Central memory CD8-positive, alpha-beta T cell (primary cell): ENCODE measurements at places on chromosomes 7 and 10.

DNA sequence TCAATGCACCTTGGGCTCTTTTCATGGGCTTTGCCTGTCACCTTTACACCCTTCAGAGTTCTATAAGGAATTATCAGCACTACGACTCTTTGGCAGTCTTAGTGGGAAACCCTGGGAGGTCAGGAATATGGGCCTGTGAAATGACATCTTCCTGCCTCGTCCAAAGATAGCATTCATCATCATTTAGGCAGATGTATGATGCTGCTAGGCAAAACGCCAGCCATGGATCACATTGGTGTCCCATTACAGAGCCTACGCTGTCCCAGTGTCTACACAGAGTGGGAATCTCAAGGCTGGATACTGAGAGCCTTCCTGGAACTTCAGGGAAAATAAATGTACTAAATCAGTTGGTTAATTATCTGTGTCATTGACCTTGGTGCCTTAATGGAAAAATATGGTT, 259.4 kb upstream of the CELF2 start:
- no peak for DNase-seq

- DNase-seq, result no peak
Measured at GRCh38 chr10:18325889-18326531, 185.8 kb downstream of the CACNB2 start.

DNA sequence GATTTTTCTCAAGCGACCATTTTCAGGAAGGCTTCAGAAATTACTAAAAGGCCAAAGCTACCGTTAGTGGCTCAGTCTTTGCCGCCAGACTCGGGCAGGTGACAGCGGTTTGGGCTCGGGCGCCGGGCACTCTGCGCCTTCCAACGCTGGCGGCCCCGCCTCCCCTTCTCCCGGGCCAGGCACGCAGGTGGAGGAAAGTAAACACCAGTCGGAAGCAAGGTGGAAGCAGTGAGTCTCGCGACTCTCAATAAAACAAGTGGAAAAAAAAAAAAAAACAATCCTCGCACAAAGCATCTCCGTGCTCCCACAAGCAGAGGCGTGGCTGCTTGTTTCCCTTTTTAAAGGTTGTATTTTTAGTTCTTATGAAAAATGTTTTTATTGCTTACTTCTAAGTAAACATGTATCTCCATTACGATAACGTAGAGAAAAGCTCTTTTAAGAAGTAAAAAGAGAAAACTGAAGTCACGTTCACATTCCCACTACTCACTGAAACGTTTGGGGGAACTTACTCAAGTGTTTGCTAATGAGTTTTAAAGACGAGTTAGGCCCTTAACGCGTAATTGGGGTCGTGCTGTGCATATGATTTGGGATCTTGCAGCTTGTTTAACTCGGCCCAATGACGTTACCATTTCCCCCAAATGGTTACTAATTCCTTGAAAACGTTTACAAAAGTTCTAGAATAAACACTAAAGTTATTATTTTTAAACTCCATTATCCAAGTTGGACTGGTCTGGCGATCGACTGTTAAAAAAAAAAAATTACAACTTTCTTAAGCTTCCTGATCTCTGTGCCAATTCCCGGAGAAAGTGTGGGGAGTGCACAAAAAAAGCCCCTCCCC, 864 bp downstream of the CDCA7L start:
- no peak for DNase-seq

GRCh38 chr7:138449580-138449979, 10.5 kb upstream of the TRIM24 start:
- no peak for DNase-seq

DNA sequence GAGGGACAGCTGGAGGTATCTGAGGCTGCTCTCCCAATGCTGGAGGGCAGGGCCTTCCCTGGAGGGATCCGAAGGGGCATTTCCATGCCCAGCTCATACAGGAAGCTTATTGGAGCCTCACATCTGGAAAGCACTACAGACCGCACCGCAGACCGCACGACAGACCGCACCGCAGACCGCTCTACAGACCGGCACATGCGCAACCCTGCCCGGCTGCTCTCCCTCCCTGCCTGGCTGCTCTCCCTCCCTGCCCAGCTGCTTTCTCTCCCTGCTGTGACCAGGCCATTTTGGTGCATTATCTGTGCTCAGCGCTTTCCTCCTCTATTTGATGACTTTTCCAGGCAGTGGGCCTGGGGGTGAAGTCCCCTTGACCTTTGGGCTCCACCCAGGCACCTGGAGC, 39.6 kb upstream of the EN2 start:
- DNase-seq, result no peak

GRCh38 chr7:120521761-120522737, 249.1 kb downstream of the KCND2 start:
- DNase-seq, result no peak

- DNase-seq, result no peak
Measured at GRCh38 chr7:135205850-135206249, 5.5 kb downstream of the WDR91 start.

- DNase-seq, result no peak
Measured at GRCh38 chr10:3588346-3588745, 196.7 kb downstream of the KLF6 start.

- DNase-seq, result no peak
Measured at GRCh38 chr10:106540645-106541044, 623.9 kb downstream of the SORCS1 start.

GRCh38 chr10:12826800-12827372, 174.6 kb downstream of the CCDC3 start:
- no peak for DNase-seq

- DNase-seq, result no peak
Measured at GRCh38 chr7:135653340-135654080, 8.8 kb upstream of the STMP1 start.

GRCh38 chr10:128109707-128110106, 16.5 kb downstream of the MKI67 start:
- no peak for DNase-seq

GRCh38 chr7:45325378-45325777, 167.8 kb downstream of the RAMP3 start:
- no peak for DNase-seq

GRCh38 chr7:37341033-37341630, 107.5 kb downstream of the ELMO1 start:
- no peak for DNase-seq

DNA sequence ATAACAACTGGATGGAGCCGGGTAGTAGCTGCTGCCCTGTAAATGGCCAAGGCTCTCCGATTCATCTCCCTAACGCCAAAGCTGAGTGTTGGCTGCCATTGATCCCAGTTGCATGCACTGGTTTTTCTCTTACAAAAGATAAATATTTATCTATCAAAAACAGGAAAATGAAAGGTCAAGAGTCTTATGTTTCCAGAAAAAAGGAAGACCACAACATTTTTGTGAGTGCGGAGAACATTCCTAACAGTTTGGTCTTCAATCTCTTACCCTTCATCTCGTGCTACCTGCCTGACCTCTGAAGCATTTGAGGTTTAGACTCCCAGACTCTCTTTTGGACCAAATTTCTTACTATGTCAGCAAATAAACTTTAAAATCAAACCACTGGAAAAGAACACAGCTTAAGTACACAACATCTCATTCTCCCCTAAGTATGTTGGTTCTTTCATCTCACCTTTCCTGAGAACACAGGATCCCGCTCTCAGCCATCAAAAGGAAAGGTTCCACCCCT, 61.6 kb downstream of the SORBS1 start:
- DNase-seq, result no peak

- no peak for DNase-seq
Measured at GRCh38 chr7:103685646-103686045, 239.6 kb upstream of the SLC26A5 start.

DNA sequence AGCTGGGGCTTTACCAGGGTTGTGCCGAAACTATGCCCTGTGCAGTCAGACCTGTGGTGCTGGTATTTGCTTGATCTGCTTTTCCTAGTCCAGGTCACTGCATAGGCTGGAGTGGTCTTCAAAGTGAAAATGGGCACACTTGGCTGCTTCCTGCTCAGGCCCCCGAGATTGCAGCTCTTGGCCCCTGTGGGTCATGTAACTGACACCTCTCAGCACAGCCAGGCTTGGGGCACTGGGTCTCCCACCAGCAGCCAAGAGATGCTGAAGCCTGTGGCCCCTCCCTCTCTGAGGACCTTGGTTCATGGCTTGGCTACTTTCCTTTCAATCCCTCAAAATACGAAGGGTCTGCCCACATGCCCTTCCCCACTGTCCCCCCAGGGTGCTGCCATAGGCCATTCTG, 33.7 kb downstream of the PDIA4 start:
- no peak for DNase-seq

DNA sequence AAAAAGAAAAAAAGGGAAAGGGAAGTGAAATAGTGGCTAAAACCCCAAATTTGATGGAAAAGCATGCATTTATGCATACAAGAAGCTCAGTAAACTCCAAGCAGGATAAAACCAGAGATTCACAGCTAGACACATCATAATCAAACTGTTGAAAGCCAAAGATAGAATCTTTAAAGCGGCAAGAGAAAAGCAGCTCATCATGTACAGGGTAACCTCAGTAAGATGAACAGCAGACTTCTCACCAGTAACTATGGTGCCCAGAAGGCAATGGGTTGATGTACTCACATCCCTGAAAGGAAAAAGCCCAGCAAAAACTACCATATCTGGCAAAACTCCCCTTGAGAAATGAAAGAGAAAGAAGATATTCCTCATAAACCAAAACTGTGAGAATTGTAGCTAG, 60.4 kb downstream of the TPST1 start:
- DNase-seq, result no peak

DNA sequence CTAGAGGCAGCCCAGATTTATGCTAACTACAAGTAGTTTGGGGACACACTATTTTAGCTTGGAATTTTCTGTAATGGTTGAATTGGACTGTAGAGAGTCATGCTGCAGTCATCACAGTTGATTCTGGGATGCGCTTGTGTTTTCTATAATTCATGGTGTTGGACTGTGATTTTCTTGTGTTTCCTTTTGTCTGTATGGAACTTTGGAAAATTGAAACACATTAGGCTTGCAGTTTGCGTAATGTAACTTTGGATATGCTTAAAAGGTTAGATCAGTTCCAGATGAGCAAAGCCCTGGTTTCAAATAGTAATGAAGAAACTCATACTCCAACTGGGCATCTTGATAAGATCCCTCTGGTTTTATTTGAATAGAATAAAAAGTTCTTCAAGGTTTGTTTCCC, 502.2 kb downstream of the ARL4A start:
- no peak for DNase-seq

DNA sequence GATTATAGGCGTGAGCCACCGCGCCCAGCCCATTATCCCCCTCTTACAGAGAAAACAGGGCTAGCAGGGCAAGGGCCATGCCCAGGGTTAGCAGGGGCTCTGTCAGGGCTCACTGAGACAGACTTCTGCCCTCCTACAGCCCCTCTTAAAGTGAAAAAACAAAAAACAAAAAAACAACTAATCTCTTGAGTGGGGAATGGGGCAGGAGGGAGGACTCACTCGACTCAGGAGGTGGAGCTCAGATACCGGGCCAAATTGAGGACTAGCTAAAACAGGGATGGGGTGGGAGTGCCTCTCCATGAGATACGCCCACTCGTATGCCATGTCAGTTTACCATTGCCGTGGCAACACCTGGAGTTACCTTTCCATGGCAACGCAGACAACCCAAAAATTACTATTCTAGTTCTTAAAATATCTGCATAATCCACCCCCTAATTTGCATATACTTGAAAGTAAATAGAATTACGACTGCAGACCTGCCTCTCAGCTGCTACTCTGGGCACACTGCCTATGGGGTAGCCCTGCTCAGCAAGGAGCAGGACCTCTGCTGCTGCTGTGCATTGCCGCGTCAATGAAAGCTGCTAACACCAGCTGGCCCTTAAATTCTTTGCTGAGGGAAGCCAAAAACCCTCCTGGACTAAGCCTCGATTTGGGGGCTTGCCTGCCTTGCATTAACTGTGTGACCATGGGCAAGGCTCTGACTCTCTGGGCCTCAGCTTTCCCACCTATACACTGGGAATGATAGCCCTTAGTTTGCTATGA, 13.4 kb downstream of the SSC4D start:
- DNase-seq, result no peak

GRCh38 chr10:95861386-95861785, 46.4 kb upstream of the CC2D2B start:
- DNase-seq, result no peak

GRCh38 chr10:74925291-74925690, 98.9 kb downstream of the KAT6B start:
- DNase-seq, result no peak

GRCh38 chr7:44159824-44160630, 18.9 kb upstream of the MYL7 start:
- no peak for DNase-seq

- no peak for DNase-seq
Measured at GRCh38 chr7:33854801-33855350, 50.5 kb upstream of the BMPER start.

DNA sequence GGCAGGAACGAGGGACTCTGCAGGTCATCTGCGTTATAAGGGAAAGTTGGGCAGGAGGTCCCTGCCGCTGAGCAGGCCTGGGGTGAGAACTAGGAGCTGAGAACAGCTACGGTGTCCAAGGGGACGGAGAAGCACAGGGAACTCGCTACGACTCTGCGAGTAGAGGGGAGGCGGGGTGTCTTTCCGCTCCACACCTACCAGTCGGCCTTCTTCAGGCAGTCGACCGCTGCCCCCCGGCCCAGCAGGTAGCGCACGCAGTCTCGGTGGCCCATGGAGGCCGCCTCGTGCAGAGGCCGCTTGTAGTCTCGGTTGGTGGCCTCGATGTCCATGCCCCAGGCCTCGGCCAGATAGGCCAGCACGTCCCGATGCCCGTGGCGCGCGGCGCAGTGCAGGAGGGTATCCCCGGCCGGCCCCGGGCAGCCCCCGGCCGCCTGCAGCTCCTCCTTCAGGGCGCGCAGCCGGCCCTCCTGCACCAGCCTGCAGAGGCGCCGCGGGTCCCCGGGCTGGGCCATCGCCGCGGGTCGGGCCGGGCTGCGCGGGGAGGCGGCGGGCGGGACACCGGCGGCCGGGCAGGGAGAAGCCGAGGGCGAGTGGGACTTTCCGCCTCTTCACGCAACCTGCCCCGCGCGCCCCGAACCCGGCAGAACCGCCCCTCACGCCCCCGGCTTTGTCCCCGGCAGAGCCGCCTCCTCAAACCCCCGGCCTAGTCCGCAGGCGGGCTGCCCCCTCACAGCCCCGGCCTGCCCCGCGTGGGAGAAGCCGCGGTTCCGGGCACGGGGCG, 660 bp downstream of the ANKRD16 start:
- no peak for DNase-seq

GRCh38 chr7:144032985-144033709, 15.6 kb upstream of the OR2A5 start:
- no peak for DNase-seq

- DNase-seq, result no peak
Measured at GRCh38 chr7:46290374-46291049, 369.4 kb upstream of the IGFBP3 start.

DNA sequence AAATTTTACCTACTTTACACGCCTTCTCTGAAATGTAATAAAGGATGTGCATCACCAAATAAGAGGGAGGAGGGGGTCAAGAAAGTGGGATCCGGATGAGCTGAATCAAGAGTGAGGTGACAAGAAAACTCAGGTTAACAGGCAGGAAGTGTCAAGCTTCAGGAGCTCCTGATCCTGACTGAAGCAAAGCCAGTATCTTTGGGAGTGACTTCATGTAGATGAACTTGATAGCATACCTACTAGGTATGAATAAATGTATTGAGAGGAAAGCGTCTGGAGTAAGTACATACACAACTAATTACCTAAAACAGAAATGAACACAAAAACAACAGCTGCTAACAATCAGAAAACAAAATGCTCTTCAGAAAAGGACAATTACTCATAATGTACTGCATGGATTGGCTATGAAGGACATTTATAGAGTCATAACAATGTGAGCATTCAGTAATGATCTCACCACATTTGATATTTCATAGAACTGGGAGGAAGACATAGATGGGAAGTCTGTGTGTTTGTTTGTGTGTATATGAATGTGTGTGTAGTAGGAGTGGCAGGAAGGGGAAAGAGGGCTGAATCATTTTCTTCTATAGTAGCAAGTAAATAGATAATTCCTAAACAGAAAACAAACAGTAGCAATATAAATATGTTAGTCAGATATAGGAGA, 29.4 kb downstream of the PRKG1 start:
- no peak for DNase-seq
